ENCODE measurements at places on chromosomes 4 and X.

- no peak for DNase-seq
Observed at GRCh38 chr4:185149392-185149791, 6.3 kb downstream of the SLC25A4 start.

- no peak for DNase-seq
Observed at GRCh38 chr4:8362483-8362882, 78.0 kb downstream of the ACOX3 start.

GRCh38 chr4:7529368-7530080 is 94.8 kb upstream of the PSAPL1 start:
- DNase-seq, result no peak

GRCh38 chr4:112312610-112313239 is 15.6 kb downstream of the ALPK1 start:
- DNase-seq, result peak; percentile 10

- no peak for DNase-seq
Observed at GRCh38 chr4:53866055-53866454, 198.3 kb downstream of the CHIC2 start.
